Activated CD8-positive, alpha-beta memory T cell treated with anti-CD3 and anti-CD28 coated beads, Interleukin-2, amount 10 ng/mL, durations not matched to agents 7 days and 5 days (primary cell): ENCODE measurements at places on chromosomes 12 and 14.

- DNase-seq = no peak
Measured at GRCh38 chr12:118337194-118337838, 35.4 kb downstream of the TAOK3 start.

GRCh38 chr14:92877757-92878431 lies 45.1 kb upstream of the CHGA start:
- DNase-seq = no peak

- DNase-seq = peak; percentile 99
Measured at GRCh38 chr12:133037207-133038005, at the start of gene ZNF84. TSS of gene ZNF84 (plus strand) at chr12:133037509. CDS start at chr12:133041468, 3,959 bp downstream.

GRCh38 chr12:61857968-61858367 lies 402.2 kb upstream of the USP15 start:
- no peak for DNase-seq

DNA sequence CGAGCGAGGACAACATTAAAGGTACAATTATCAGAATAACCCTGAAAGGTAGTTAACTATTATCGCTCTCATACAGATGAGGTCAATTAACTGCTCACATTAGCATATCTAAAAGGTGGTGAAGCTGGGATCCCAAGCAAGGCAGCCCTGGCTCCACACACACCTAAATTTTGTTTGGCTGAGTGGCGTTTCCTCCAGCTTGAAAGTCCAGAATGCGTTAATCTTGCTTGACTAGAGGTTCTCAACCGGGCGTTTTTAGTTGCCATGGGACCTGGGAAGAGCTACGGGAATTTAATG lies 531 bp downstream of the DLGAP5 start:
- no peak for DNase-seq

GRCh38 chr14:62711351-62712023 lies 333.8 kb downstream of the KCNH5 start:
- DNase-seq = no peak

DNA sequence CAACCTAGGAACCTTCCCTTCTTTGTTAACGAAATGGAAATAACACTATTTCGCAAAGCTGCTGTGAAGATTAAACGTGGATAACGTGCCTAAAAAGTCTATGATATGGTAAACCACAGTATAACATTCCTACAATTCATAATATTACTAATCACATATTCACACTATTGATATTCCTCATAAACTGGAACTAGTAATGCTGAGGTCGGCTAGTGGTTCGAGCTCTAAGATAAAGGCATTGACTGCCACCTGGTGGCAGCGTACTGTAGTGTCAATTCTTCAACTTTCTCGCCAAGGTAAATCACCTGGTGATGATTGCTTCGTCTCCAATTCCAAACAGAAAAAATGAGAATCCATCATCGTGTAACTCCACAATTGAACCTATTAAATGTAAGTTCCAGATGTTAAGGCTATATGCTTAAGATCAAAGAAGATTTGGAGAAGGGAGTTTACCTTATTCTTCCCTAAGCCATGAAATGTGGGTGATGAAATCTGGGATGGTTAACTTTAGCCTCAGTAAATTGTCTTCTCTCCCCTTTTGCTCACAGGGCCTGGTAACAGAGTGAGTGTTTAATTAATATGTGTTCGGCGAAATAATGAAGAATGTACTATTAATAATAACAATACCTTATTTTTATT lies 197.5 kb upstream of the TMEM132C start:
- DNase-seq = peak; percentile 44

- no peak for DNase-seq
Measured at GRCh38 chr12:57090924-57091637, 2.2 kb downstream of the NAB2 start.

DNA sequence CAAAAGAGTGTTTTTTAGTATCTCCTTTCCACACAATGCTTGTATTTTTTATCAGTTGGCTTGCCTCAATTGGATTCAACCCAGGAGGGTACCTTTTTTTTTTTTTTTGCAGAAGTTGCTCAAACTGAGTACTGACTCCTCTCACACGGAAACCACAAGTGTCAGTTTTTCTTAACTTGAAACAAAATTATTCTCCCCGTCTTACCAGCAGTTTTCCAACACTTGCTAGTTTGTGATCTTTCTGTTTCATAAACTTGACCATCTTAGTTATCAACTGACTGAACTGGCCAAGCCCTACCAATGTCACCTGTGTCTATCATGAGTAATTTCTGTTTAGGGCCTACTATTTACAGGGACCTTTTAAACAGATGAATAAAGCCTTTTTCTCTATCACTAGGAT lies 34.1 kb upstream of the ITPR2 start:
- DNase-seq = no peak

DNA sequence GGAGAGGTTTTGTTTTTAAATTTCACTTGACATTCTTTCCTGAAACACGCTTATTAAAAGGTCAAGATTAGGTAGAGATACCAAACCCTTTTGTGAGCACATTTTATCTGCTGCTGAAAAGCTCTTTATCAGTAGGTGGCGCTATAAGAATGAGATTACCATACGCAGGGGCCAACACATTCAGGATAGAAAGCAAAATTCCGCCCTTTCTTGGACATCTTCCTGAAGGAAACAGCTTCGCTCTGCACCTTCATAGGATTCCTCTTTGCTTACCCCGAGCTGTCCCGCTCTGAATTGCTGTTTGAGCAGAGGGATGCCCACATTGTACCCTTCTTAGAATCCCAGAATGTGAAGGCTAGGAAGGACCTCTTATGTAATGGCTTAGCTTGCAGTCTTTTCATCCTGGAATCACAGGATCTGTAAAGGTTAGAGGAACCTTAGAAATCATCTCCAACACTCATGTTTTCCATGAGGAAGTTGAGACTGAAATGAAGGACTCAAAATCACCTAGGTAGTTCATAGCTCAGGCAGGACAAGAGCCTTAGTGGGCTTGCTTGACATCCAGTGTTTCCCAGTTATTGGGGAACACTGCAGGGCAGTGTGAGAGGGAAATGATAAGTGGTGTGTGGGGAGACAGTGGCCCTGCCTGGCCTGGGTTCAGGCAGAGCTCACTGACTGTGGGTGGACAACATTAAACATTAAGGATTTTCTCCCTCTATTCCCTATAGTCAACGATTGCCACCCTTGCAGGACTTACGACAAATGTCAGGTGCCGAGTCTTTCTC lies 38.7 kb upstream of the CRY1 start:
- DNase-seq = peak; percentile 40
